ENCODE measurements at places on chromosomes 12 and 14.
A peak's percentile ranks its signal among the peaks of the same experiment; 100 is the strongest.

DNA sequence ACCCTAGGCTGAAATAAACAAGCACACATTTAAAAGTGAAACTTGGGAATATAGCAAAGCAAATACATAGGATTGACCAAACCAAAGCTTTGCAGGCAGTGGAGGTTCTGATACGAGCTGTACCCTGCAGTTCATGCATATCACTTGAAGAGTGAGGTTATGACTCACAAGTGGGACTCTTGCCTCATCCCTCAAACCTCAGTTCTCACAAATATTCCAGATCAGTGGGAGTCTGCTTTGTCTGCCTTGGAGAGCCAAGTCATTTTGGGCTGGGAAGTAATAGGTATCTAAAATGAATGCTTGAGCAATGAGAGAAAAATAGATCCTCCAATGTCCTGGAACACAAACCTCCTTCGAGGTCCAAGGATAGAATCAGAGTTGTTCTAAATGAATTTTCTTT lies 116.4 kb downstream of the LRIG3 start:
- no peak for DNase-seq

DNA sequence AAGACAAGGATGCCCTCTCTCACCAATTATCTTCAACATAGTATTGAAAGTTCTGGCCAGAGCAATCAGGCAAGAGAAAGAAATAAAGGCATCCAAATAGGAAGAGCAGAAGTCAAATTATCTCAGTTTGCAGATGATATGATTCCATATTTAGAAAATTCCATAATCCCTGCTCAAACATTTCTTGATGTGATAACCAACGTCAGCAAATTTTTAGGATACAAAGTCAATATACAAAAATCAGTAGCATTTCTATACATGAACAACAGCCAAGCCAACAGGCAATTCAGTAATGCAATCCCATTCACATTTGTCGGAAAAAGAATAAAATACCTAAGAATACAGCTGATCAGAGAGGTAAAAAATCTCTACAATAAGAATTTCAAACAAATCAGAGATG lies 969.7 kb upstream of the USP15 start:
- DNase-seq, result no peak

DNA sequence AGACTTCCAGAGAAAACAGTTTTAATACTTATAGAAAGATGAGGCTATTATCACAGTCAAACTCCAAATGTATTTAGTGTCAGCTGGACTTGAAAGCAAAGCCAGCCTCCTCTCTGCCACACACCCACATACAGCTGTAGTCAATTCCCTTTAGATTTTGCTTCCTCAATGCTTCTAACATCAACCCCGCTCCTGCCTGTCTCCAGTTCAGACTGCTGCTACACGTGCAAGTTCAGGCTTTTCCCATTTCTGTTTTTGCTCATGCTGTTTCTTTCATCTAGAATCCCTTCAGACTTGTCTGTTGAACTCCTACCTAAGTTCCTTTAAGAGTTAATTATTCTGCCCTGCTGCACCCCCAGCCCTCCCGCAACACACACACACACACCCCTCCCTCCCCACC lies 380.0 kb downstream of the KCNH5 start:
- no peak for DNase-seq

- no peak for DNase-seq
Measured at GRCh38 chr12:112713471-112713870, 78.1 kb upstream of the RPH3A start.

GRCh38 chr12:108587826-108588225 lies 10.1 kb downstream of the TMEM119 start:
- no peak for DNase-seq

DNA sequence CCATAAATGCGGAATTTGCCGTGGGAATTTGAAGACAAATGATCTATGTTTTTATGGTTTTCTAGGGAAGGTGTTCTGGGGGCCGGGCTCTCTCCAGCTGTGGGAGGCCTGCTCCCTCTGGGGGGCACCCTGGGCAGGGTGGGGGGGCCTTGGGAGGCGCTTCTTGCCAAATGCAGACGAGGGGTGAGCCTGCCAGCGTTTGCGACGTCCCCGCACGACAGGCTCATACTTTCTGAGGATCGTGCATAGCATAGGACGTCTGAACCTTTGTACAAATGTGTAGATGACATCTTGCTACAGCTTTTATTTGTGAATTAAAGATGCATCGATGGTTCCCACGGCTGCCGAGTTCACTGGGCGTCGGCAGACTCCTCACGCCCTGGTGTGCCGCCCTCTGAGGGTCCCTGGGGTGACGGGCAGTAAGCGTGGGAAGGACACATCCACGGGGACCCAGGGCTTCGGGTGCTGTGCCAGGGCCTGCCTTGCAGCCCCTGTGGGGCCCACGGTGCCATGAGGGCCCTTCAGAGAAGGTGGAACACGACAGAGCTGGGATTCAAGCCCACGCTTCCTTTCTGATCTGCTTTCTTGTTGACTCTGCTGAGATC lies 42.3 kb downstream of the KIF26A start:
- no peak for DNase-seq

GRCh38 chr14:52313462-52313861 lies 650 bp upstream of the PTGER2 start:
- DNase-seq, result no peak

- DNase-seq, result no peak
Measured at GRCh38 chr12:25455696-25456095, 97.4 kb downstream of the LMNTD1 start.

- no peak for DNase-seq
Measured at GRCh38 chr14:27228053-27228452, 630.2 kb upstream of the NOVA1 start.

DNA sequence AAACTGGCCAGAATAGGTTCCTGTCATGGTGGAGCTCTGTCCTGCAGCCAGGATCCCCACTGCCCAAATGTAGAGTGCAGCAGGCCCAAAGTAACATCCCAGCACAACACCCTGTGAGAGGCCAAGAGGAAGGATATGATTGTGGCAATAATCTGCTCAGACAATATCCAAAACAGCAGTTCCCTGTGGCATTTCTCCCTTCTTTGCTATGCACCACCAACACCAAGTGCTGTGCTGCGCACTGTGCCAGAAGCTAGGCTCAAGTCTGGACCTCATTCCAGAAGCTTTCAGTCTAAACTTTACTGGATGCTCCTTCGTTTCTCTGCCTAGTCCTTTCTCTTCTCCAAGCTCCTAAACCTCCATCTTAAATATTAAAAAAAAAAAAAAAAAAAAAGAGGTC lies 33.4 kb downstream of the SLC11A2 start:
- DNase-seq, result no peak

- DNase-seq, result peak; percentile 56
Measured at GRCh38 chr12:24679126-24679525, 269.8 kb downstream of the BCAT1 start.

DNA sequence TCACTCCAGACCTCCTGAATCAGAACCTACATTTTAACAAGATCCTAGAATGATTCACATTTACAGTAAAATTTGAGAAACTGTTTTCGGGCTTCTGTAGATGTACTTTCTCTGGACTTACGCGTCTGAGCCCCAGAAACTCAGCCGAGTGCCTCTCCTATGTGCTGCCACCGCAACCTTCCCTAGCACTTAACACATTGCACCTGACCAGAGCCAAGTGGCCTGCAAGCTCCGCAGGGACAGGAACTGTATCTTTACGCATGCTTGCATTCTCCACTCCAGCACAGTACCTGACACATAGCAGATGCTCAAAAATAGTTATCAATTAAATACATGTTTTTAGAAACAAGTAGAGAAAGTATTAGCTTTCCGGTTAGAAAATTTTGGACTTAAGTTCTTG lies 1.2 kb downstream of the SMCO2 start:
- no peak for DNase-seq

DNA sequence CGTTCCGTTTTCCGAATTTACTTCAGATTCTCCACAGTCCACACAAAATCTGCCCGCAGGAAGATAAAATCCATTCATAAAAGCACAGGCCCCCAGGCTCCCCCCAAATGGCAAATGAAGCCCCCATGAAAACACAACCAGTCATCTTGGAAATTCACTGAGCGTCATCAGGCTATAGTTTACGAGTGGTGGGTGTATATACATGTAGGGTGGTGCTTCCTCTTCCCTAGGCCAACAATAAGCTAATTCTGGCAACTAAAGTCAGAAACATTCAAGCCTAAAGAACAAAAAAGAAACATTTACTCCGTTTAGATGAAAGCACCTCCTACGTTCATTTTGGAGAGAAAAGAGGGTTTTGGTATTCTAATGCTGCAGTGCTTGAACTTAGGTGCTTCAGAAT lies 5.8 kb downstream of the GPR68 start:
- DNase-seq, result no peak

- no peak for DNase-seq
Measured at GRCh38 chr14:106665814-106666213, 1139.4 kb downstream of the TMEM121 start.

GRCh38 chr12:94621662-94622359 lies 28.5 kb downstream of the TMCC3 start:
- peak; percentile 86 for DNase-seq

GRCh38 chr12:131135786-131136538 lies 182.3 kb downstream of the ADGRD1 start:
- no peak for DNase-seq

GRCh38 chr14:40476005-40476404 lies 1043.8 kb upstream of the FBXO33 start:
- DNase-seq, result no peak

DNA sequence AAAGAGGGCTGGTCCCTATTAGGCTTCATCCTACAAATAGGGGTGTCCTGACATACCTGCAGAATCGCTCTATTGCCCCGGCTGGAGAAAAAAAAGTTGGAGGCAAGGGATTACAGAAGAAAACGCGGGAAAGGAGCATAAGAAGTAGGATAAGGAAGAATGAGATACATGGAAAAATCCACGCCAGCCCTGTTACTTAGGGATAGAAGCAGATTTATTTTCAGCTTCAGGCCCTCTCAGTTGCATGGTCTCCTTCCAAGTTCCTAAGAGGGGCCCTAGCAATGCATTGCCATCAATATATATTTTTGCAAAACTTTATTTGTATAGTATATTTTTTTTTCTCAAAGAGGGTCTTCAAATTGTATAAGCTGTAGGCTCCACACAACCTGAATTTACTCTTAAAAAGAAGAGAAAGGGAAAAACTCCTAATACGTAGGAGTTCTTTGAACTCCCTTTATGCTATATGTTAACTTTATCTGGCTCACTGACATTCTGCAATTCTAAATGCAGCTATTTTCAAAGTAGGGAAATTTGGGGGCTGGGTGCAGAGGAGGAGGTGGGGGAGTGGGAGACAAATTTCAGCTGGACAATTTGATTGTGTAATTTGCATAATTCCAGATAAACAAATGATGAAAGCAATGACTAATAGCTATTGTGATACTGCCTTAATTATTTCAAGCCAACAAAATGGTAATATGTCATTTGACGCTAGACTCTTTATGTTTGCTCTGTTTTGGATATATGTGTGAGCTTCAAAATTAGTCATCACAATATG lies 137.7 kb upstream of the TRHDE start:
- no peak for DNase-seq

DNA sequence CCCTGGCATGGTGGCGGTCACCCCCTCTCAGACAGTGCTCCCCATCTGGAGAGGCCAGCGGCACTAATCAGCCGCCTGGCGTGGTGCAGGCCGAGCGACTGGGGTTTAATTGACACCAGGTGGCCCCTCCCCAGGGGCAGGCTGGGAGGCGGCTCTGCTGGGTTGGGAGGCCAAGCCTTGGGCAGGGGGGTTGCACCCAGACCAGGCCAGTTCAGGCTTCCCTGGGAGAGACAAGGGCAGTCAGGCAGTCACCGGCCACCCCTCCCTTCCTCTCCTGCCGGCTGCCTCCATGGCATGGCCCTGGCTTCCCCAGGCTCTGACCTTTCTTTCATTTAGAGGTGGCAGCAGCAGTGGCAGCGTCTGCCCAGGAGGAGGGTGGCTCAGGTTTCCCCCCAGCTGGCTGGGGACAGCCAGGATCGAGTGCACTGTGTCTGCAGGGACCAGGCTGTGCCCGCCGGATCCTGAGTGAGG lies 78.1 kb upstream of the NOS1 start:
- no peak for DNase-seq

DNA sequence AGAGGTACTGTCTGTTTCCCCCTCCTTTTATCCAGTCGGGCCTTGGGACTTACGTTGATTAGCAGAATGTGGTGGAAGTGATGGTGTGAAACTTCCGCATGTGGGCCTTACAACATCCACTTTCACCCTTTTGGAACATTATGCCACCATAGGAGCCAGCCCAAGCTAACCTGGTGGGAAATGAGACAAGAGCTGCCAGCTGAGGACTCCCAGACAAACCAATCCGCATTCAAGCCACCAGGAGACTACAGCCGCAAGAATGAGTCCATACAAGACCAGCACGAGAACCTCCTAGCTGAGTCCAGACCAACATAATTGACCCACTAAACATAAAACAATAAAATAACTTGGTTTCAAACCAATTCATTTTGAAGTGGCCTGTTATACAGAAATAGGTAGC lies 9.1 kb upstream of the PTGER2 start:
- no peak for DNase-seq

DNA sequence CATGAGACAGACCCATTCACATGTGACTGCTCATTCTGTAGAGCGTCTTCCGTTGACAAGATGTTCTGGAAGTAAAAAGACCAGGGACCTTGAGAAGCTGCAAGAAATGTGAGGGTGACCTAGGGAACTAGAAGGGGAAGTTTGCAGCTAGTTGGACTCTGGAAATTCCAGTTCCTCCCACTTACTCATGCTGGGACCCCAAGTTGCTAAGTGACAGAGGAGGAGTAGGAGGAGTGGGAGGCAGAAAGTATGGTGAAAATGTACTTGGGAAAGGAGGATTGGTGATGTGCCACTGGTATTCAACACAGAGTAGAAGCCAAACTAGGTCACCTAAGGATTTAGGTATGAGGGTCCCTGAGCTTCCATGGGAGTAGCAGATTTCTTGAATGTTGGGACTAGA lies 132.4 kb downstream of the KCNA5 start:
- DNase-seq, result peak; percentile 34

- DNase-seq, result peak; percentile 68
Measured at GRCh38 chr12:851913-852312, 97.6 kb downstream of the RAD52 start.

DNA sequence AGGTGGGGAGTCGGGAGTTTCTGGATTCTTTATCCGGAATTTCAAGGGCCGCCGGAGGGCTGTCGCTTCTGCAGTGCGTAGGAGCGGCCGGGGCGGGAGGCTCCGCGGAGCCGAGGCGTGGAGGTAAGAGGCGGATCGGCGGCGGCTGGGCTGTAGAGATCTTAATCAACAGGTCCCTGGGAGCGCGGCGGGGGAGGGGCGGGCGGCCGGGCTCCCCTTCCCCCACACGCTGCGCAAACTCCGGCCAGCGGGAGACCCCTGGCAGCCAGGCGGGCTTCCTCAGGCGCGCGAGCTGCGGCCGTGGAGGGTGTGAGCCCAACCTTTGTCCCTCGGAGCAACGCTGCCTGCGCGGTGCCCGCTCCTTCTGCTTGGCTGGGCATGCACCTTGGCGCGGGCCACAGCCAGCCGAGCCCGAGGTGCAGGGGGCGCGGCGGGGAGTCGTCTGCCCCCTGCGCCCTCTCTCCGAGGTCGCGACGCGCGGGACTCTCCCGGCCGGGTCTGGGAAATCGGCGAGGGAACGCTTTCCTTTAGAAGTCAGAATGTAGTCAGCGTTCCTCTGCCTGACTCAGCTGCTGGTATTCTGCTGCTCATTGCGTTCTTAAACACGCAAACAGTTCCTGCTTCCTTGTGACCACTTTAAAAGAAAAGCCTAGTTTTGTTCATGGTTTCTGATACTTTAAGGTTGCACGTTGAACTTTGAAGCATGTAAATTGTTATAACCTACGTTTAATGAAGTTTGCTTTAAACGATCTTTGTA lies at the start of gene PALS1:
PALS1 (plus strand) TSS at position 25 of the 757 bp plus-strand sequence. CDS start 37,736 bp downstream, outside the sequence.
- DNase-seq, result peak; percentile 84

GRCh38 chr14:87122166-87122565 lies 870.8 kb downstream of the GALC start:
- DNase-seq, result no peak
